Large intestine (tissue), 12 donors: ENCODE measurements at places on chromosomes 1 and 21.

DNA sequence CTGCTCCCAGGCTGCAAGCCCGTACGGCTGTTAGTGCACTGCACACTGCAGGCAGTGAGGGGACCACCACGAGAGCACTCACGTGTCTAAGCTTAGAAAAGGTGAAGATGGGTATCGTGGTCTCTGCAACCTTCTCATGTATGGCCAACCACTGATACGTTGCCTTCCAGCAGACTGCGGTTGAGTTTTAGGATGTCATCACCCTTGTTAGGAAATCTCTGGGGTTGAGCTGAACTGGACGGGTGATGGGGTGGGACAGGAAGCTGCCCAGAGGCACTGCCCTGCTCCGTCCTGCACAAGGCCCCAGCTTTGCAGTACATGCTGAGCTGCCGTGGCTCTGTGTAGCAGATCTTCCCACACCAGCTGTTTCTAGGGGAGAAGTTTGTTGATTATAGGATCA, 43.3 kb downstream of the FAAP20 start:
- DNase-seq, result no peak

- DNase-seq, result no peak
Observed at GRCh38 chr1:25987951-25988350, 9.9 kb downstream of the PAFAH2 start.

DNA sequence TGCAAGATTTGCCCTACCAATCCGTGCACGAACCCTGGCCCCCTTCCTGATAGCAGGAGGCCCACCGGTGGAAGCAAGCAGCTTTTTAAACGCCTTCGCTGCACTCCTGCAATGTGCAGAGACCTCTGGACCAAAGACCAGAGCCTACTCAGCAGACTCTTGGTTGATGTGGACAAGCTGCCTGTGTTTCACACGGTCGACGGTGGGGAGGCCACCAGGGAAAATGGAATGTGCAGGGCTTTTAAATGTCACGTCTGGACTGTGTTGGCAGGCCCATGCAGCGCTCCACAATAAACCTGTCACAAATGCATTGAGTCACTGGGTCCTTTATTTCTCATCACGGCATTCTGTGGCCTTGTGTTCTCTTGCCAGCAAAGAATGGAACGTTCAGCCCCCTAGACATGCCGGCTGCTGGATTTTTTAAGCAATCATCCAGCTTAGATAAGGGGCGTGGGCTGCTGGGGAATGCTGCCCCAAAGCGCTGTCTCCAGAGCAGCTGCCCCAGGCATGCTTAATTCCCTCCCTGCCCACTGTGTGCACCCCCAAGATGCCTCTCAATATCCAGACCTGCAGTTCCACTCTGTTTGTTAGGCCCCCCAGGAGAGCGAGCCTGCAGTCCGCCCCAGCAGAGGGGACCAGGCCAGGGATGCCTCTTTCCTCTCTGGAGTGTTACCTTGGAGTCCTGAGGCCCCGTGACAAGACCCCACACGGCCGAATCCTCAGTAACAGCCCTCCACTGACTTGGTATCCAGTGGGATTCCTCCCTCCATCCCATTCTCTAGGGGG, 71.3 kb downstream of the ATP5PO start:
- peak; percentile 70 for DNase-seq

- DNase-seq, result no peak
Observed at GRCh38 chr1:175168782-175169181, 23.8 kb downstream of the KIAA0040 start.

DNA sequence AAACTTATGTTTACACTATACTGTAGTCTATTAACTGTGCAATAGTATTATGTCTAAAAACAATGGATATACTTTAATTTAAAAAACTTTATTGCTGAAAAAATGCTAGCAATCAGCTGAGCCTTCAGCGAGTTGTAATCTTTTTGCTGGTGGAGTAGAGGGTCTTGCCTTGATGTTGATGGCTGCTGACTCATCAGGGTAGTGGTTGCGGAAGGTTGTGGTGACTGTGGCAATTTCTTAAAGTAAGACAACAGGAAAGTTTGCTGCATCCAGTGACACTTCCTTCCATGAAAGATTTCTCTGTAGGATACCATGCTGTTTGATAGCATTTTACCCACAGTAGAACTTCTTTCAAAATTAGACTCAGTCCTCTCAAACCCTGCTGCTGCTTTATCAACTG, 234.7 kb upstream of the CSF3R start:
- DNase-seq, result no peak

DNA sequence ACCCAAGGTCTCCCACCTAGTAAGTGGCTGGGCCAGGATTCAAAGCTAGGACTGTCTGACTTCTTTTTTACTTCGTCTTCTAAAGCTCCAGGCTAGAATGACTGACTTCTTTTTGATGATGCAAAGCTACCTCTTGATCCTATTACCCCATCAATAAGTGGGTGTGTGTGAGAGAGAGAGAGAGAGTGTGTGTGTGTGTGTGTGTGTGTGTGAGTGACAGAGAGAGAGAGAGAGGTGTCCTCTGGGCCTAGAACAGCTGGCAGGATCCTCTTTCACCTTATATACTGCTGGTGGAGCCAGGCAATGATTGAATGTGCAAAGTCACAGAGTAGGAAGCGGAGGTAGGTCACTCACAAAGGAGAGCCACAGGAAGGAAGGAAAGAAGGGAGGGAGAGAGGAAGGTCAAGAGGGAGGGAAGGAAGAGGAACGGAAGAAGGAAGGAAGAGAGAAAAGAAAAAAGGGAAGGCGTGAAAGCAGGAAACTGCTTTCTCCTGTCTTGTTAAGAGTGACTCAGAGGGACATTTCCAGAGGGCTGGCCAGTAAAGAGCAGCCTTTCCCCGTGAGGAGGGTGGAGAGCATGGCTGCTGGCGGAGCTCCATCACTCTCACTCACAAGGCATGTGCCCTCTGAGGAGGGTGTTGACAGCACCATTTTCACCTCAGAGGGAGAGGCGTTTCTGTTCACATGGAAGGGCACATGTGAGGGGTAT, 68.9 kb downstream of the CDC7 start:
- DNase-seq, result no peak

DNA sequence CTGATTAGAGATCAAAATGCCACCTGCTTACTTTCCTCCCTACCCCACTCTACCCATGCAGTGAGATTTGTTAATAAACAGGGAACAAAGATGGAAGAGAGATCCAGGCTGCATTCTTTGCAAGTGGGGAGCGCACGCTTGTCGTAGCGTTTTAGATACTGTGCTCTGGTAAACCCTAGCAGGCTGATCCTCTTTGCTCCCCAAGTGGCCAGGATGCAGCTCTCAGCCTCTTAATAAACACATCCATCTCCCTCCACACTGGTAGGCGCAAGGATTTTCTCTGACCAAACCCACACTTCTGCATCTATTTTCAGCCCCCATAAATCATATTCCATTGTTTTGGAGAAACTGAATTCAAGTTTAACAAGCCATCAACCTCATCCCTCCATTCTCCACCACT, 2.9 kb downstream of the PGBD5 start:
- no peak for DNase-seq

- DNase-seq, result no peak
Observed at GRCh38 chr21:43948740-43949498, 63.2 kb upstream of the TRAPPC10 start.

DNA sequence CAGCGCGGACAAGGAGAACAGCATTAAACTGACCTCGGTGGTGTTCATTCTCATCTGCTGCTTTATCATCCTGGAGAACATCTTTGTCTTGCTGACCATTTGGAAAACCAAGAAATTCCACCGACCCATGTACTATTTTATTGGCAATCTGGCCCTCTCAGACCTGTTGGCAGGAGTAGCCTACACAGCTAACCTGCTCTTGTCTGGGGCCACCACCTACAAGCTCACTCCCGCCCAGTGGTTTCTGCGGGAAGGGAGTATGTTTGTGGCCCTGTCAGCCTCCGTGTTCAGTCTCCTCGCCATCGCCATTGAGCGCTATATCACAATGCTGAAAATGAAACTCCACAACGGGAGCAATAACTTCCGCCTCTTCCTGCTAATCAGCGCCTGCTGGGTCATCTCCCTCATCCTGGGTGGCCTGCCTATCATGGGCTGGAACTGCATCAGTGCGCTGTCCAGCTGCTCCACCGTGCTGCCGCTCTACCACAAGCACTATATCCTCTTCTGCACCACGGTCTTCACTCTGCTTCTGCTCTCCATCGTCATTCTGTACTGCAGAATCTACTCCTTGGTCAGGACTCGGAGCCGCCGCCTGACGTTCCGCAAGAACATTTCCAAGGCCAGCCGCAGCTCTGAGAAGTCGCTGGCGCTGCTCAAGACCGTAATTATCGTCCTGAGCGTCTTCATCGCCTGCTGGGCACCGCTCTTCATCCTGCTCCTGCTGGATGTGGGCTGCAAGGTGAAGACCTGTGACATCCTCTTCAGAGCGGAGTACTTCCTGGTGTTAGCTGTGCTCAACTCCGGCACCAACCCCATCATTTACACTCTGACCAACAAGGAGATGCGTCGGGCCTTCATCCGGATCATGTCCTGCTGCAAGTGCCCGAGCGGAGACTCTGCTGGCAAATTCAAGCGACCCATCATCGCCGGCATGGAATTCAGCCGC, 2.5 kb downstream of the S1PR1 start:
- no peak for DNase-seq

GRCh38 chr1:94955767-94956632, 29.1 kb upstream of the CNN3 start:
- peak; percentile 47 for DNase-seq

DNA sequence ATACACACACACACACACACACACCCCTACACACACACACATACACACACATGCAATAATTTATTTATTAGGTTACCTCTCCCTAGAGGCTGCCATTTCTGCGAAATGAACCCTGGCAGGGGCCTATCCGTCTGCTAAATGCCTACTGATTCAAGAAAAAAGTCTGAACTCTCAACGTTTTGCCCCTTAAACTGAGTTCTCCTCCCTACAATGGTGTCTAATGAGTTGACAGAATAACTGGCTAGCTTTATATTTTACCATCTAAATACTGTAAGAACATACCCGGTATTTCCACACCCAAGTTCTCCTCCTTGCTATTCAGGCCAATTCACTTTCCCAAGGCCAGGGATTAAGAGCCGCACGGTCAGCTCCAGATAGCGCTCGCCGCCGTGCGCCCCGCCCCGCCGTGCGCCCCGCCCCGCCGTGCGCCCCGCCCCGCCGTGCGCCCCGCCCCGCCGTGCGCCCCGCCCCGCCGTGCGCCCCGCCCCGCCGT, 339 bp upstream of the RNPC3 start:
- peak; percentile 76 for DNase-seq

DNA sequence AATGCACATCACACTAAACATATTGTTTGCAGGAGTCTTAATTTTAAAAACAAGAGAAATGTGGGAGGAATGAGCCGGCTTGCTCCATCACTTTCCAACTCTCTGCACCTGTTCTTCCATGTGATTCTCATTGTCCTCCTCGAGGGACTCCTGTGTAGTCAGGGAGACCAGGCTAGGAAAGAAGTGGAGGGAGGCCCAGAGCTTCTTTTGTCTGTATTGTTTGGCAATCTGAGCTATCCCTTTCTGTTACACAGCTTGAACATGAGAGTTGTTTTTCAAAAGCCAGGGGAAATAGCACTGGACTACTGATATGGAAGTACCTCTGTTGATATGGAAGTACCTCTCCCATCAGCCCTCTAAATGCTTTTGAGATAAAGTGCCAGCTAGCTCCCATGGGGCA, 18.8 kb upstream of the LRRC8D start:
- DNase-seq, result no peak

GRCh38 chr1:9121496-9122409, 7.1 kb downstream of the GPR157 start:
- DNase-seq, result no peak

GRCh38 chr1:245363461-245364200, 208.8 kb downstream of the KIF26B start:
- DNase-seq, result peak; percentile 76
